ENCODE measurements at places on chromosomes 3 and 15.

DNA sequence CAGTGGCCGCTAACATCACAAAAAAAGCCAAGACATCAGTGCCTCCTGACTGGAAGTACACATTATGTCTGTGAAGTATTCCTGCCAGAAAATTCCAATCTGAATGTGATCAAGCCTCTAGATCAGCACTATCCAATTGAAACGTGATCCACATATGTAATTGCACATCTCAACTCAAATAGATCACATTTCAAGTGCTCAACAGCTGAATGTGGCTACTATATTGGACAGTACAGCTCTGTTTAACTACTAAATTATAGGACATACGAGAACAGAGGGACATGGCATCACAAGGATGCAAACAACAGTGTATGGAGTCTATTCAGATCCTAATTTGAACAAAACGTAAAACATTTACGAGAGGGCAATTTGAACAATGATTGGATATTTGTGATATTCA lies 542 bp upstream of the UBAP1L start:
- DNase-seq: no peak

- no peak for DNase-seq
Measured at GRCh38 chr3:63576846-63577245, 75.6 kb upstream of the SNTN start.

DNA sequence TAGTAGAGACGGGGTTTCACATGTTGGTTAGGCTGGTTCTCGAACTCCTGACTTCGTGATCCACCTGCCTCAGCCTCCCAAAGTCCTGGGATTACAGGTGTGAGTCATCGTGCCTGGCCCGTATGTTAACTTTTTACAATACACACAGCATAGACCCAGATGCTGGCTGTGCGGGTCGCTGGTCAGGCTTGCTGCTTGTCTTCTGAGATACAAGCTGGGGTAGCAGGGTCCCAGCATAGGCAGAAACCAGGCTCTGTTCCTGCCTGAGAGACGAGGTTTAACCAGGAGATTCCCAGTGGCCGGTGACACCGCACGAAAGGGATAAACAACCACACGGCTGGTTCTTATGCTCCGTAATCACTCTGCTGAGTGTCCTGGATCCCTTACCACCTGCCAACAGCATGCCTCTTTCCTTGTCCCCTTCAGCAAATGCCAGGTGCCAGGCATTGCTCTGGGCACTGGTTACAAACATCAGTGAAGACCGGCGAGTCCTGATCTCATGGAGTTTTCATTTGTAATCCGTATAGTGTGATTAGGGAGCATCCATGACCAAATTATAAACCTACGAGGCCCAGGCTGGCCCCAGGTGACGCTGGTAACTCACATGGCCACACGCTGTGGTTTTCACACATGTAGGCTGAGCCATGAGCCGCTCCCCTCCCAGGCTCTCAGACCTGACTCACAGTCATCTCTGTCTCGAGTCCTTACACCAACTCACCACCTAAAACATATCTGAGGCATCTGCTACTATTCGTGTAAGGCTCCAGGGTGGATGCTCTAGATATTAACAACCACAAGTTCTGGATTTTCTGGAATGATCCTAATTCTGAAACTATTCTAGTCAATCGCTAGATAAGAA lies 125.7 kb downstream of the PDZRN3 start:
- DNase-seq: no peak

- no peak for DNase-seq
Measured at GRCh38 chr15:70856177-70856883, 2.4 kb upstream of the LARP6 start.

- no peak for DNase-seq
Measured at GRCh38 chr15:89948796-89949195, 36.0 kb upstream of the ARPIN start.

- DNase-seq: no peak
Measured at GRCh38 chr3:119965692-119966091, 128.6 kb downstream of the GSK3B start.

- DNase-seq: no peak
Measured at GRCh38 chr15:81253846-81254245, 57.2 kb downstream of the IL16 start.

- no peak for DNase-seq
Measured at GRCh38 chr15:57312318-57313133, 63.8 kb upstream of the CGNL1 start.

- DNase-seq: no peak
Measured at GRCh38 chr3:36444909-36445308, 64.6 kb downstream of the STAC start.

DNA sequence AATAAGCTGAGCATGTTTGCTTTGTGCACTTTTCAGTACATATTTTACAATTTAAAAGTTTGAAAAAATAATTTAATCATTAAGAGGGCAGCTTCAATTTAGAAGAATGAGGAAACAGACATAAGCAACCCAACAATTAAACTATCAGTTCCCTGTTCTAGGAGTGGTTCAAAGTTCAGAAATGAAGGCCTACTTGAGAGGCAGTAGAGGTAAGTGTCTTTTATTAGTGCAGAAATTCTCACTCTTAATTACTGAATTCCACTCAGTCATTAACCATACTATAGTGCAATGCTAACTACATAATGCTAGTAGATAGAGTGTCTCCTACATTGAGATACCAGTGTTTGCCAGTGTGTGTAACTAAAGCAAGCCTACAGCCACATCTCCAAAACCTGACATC lies 73.1 kb downstream of the TNIK start:
- DNase-seq: no peak

DNA sequence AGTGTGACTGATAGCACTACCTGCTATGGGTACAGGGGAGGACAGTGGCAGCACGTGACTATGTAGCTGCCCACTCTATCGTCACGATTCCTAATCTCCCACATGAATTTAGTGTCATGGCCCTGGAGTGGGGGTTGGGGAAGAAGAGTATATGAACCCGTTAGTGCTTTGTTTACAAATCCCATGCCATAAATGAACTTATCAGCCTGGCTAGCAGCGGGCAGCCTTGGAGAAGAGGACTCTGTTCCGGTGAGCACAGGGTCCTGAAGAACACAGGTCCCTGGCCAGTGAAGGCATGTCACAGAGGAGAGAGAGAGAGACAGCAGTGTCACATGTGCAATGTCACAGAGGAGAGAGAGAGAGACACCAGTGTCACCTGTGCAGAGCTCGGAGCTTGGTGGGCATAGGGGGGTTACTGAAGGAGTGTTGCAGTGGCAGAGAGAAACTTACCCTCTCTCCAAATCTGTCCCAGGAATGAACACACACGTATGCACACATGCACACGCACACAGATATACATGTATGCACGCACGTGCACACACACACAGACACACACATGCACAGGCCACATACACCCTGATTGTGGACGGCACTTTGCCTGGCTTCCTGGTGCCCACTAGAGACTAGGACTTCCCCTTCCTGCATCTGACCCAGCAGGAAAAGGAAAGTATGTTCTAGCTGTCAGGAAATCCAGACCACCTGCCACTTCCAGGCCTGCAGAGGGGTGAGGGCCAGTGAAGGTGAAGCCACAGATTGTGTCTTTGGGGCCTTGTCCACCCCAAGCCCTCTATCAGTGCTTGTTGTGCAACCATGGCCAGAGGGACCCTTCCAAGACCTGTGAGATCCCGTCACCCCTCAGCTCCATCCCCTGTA lies 26.3 kb downstream of the ITGA11 start:
- no peak for DNase-seq

- DNase-seq: no peak
Measured at GRCh38 chr3:36792342-36792741, 28.0 kb upstream of the DCLK3 start.

DNA sequence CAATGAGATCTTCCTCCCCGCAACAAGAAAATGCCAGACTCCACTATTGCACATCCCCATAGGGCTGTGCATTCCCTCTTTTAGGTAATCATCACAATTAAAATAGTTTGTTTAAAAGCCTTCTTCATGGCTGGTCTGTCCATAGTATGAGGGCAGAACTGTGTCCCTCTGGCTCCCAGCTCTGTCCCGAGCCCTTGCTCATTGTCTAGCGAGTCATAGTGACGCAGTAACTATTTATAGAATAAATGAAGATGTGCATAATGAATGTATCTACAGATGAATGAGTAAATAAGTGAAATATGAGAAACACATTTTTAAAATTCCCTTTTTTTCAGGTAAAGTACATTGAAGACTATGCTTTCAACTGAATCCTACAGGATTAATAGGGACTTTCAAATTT lies 128.4 kb upstream of the TMC3 start:
- no peak for DNase-seq

DNA sequence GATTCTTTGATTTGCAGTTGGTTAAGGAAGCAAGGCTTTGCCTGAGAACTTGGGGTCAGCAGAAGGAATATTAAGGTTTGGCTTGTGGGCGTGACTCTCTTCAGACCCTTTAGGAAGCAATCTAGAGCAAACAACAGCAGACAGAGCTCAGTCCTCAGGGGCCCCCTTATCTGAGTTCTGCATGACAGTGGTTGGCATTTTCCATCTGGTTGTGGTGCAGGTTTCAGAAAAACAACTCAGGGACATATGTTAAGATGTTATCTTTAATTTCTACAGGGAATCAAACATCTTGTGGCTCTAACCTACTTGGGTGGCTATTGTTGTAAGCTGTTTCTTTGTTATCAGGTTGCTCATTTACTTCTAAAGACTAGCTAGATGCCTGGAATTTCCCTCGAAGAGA lies 141.4 kb downstream of the VPS8 start:
- DNase-seq: no peak

DNA sequence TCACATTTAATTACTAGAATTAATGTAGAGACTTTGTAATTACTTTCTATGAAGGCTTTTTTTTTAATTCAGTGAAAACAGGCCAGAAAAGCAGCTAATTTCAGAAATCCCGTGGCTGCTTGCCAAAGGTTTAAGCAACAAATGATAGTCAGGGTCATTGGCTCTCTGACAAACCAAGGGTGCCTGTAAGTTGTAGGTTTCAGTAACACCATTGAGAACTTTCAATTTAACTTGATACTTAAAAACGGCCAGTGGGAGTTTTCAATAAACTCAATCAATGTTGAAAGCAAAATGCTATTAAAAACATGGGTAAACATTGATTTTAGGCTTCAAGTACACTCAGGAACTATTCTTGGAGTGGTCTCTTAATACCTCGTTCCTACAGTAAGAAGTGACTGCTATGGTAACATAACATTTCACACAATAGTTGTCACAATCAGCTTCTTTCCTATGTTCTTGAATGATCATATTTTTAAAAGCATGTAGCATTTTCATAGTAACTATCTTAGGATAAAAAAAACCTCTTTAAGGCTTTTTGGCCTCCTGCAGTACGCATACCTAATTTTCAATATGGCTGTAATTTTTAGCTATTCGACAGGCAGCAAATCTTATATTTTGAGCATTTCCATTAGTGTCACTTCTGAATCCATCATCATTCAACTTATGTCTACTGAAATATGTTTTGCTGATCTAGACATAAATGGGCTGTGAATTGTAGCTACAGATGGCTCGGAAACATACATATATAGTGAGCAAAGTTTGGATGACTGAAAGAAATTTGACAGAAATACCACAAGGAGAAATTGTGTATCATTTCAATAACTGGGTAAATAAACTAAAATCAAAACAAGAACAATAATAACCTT lies 592.1 kb upstream of the GBE1 start:
- DNase-seq: no peak

- DNase-seq: no peak
Measured at GRCh38 chr15:59160880-59161593, 45.6 kb upstream of the LDHAL6B start.
